ENCODE measurements at places on chromosomes 11 and 22.

DNA sequence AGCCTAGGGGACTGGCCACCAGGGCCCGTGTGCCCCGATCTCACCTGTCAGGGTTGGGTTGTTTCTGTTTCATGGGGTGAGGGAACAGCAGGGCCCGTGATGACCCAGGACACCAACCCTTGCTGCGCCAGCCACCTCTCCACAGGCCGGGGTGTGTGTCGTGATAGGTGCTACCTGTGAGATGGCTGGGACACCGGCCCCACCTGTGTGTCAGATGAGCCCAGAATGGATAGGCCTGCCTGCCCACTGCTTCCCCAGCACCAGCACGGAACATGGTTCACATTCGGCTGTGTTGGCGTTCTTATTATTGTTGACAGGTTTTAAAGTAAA lies 7.1 kb downstream of the CLDN5 start:
- DNase-seq, result no peak

DNA sequence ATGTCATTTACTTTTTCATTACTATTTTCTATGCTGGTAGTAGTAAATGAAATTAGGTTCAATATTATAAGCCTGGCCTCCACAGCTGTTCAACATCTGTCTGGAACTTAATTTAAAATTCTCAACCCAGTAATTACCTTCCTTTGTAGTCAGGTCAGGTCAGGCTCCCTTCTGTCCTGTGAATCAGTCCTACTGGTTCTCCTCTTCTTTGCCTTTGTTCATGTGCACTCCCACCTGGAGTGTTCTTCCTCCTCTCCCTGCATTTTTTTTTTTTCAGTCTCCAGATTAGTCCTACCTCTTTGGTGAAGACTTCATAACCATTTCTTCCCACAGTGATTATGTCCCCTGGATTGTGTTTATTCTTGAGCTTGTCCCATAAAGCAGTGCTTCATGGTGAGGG lies 67.9 kb downstream of the DKK3 start:
- no peak for DNase-seq

GRCh38 chr22:30596886-30597285 lies 5.2 kb upstream of the PES1 start:
- no peak for DNase-seq

DNA sequence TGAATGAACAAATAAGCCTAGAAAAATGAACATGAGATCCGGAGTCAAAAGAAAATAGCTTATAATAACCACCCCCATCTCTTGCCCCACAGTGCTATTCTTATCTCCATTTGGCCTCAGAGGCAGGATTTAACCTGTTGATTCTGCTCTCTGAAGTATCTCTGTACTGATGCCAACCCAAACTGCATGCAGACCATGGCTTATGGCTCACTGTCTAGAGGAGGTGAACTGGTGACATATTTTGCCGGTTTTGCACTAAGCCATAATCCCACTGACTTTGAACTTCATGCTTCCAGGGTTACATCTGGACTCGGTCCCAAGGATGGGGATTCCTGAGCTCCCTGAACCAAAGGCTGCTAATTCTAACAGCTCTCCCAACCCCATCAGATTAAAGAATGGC lies 397.1 kb downstream of the TENM4 start:
- DNase-seq, result no peak

- DNase-seq, result no peak
These were observed 31.7 kb downstream of the NEAT1 start for GRCh38 chr11:65454311-65454695.

GRCh38 chr11:18369398-18369797 lies 25.0 kb upstream of the LDHA start:
- no peak for DNase-seq

DNA sequence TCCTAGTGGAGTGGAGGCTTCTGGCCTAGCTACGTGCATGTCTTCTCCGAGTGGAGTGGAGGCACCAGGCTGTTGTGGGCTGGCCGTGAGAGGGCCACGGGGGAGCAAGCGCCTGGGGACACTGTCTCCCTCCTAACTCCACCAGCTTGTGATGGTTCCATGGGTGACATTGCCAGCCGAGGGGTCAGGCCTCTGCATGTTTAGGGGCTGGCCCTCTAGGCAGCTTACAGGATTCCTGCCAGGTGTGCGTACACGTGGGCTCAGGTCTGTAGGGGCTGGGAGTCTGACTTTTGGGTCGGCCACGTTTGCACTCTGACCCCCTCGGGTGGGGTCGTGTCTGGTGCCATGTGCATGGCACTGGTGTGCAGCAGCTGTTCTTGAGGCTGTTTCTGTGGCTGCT lies 31.6 kb downstream of the TBC1D22A start:
- DNase-seq, result no peak

- no peak for DNase-seq
These were observed 111.4 kb upstream of the SORL1-AS1 start for GRCh38 chr11:121563900-121564822.

GRCh38 chr11:12112750-12113149 lies 2.4 kb downstream of the MICAL2 start:
- DNase-seq, result no peak
